ENCODE measurements at places on chromosomes 12 and 14.

DNA sequence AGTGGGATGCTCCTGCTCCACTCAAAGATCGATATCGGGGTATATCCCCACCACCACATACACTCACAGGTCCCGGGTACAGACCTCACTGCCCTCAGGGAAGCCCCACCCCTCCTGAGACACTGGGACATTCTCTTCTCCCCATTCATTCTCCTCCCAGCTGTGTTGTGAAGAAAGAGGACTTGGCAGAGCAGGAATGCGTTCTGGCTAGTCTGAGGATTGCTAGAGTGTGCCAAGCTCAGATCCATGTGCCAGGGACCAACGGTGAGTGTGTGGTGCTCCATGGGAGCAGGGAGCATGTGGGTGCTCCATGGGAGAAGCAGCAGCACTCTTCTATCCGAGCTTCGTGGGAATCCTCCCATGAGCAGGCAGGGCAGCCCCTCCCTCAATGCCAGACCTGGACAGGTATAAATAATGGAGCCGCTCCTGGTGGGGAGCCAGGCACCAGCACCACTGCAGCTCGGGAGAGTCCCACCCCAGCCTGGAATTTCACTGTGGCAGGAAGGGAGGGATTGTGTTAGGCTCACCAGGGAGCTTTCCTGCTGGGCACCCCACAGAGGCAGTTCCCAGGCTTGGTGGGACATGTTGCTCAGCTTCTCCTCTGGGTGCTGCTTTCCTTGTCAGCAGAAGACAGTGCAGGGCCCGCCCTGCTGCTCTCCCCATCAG is 2.3 kb upstream of the KRT5 start:
- no peak for DNase-seq

DNA sequence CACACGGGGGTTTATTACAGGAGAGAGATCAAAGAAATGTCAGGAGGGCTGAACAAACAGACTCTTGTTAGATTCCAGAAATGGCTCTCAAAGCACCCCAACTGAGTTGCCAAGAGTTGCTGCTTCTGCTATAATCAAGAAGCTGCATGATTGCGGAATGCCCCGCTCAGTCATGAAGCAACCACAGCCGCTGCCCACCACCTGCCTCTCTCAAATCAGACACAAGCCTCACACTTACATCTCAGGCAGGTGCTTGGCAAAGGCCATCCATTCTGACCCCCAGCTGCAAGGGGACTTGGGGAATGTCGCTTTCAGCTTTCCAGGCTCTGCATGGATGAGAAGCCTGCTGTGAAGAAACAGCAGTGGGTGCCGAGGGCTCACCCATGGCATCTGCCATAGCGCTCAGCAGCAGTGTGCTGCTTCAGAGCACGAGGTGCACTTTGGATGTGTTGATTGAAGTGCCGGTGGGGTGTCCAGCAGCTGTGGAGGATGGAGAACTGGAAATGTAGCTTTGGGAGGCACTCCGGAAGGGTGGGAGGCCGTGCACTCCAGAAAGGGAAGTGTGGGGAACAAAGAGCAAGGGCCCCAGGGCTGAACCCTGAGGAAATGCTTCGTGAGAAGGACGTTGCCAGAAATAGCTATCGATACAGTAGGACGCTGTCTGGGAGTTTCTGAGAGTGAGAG is 37.7 kb downstream of the LRRC74A start:
- DNase-seq = peak; percentile 55

DNA sequence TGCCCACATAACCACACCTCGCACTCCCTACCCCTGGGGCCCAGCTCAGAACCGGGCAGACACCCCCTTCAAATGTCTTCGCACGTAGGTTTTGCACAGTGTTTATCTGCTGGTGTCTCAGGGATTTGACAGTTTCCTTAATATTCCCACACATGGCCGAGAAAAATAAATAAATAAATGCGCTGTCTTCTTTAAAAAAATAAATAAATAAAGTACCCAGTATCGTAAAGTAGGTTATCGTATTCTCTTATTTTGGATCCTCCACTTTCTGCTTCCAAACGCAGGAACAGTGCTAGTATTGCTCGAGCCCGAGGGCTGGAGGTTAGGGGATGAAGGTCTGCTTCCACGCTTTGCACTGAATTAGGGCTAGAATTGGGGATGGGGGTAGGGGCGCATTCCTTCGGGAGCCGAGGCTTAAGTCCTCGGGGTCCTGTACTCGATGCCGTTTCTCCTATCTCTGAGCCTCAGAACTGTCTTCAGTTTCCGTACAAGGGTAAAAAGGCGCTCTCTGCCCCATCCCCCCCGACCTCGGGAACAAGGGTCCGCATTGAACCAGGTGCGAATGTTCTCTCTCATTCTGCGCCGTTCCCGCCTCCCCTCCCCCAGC is 710 bp upstream of the FOS start:
- DNase-seq = peak; percentile 52

- DNase-seq = no peak
Measured at GRCh38 chr14:104395276-104395675, 184.3 kb upstream of the C14orf180 start.

- DNase-seq = no peak
Measured at GRCh38 chr14:91294153-91294552, 49.6 kb upstream of the GPR68 start.

DNA sequence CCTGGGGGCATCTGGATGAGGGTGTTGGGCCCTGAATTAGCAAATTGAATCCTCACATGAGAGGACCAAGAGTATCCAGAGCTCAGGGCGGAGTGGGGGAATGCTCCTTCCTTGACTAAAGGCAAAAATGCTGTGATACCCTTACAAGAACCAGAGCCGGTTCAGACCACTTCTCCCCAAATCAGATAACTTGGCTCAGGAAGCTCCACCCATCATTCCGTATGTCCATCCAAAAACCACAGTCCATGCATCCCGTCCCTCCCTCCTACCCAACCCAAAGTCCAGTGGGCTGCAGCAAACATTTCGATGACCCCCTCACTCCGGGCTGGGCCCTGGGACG is 22.4 kb downstream of the DIO3 start:
- no peak for DNase-seq

DNA sequence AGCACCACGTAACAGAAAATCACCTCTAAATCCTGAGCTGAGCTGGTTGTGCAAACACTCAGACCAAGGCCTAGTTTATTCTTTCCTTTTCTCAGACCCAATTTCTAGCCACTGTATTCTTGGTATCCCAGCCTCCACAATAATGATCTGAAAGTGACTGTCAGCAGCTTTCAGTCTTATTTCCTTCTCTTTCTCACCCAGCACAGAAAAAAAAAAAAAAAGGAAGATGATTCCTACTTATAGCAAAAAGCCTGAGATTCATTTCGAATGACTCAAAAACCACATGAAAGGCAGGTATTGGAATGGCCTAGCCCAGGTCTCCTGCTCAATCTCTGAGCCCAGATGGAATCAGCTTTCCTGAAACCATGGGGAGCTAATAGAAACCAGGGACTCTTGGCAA is 298.6 kb upstream of the PPFIA2 start:
- DNase-seq = no peak

GRCh38 chr12:56634242-56634836 is 4.2 kb upstream of the BAZ2A start:
- DNase-seq = no peak

GRCh38 chr14:93994919-93995682 is 2.0 kb upstream of the CCDC197 start:
- no peak for DNase-seq

GRCh38 chr14:100557658-100558057 is 29.6 kb downstream of the BEGAIN start:
- DNase-seq = no peak

GRCh38 chr12:124744659-124745464 is 118.8 kb downstream of the SCARB1 start:
- no peak for DNase-seq

- DNase-seq = no peak
Measured at GRCh38 chr12:106071686-106072085, 67.1 kb downstream of the NUAK1 start.

GRCh38 chr12:60926256-60926655 is 1330.4 kb downstream of the SLC16A7 start:
- no peak for DNase-seq

DNA sequence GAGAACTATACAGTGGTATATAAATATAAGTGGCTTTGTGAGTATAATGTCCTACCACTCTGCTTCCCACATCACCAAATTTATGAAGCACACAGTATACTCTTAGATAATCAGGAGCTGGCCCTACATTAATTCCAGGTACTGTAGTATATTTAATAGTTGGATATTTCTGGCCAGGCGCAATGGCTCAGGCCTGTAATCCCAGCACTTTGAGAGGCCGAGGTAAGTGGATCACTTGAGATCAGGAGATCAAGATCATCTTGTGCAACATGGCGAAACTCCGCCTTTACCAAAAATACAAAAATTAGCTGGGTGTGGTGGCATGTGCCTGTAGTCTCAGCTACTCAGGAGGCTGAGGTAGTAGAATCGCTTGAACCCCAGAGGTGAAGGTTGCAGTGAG is 104.0 kb downstream of the FOXA1 start:
- no peak for DNase-seq

GRCh38 chr12:2902272-2902880 is 11.7 kb downstream of the TULP3 start:
- DNase-seq = peak; percentile 76

Measured in putamen (tissue), 1 donor.